Muscle of back (tissue), 13 donors: ENCODE measurements at places on chromosomes 11 and 22. TPM values are rescaled to one million over a fixed set of nuclear protein-coding genes. Genes with fewer than 3 reads are reported as not detected.

DNA sequence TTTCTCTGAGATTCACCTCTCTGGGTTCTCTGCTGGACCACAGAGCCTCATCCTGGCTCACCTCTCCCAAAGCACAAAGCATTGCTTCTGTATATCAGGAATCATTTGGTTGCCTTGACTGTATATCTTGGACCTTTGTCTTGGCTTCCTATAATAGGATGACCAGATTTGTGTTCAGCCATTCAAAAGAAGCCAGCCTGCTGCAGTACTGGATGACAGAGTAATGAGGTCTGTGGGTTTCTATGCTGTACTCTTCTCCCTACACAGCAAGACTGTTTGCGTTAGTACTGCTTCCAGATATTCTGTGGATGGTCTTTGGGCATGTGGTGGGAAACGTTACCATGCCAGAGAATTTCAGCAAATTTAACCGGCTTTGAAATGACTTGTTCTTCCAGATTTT, 39.8 kb downstream of the ARFGAP2 start:
- no peak for DNase-seq

The ADAMTS15 gene
- 20.4 TPM for polyA plus RNA-seq

- DNase-seq, result no peak
Measured at GRCh38 chr11:11397036-11397415, 44.0 kb upstream of the CSNK2A3 start.

The CRYBB2 gene
- not detected for polyA plus RNA-seq

GRCh38 chr11:99068832-99069231, 48.1 kb downstream of the CNTN5 start:
- DNase-seq, result no peak

The POTEH gene
- polyA plus RNA-seq, result not detected

- DNase-seq, result no peak
Measured at GRCh38 chr11:99920956-99921355, 766.1 kb upstream of the ARHGAP42 start.

The OVCH2 gene
- polyA plus RNA-seq, result not detected

DNA sequence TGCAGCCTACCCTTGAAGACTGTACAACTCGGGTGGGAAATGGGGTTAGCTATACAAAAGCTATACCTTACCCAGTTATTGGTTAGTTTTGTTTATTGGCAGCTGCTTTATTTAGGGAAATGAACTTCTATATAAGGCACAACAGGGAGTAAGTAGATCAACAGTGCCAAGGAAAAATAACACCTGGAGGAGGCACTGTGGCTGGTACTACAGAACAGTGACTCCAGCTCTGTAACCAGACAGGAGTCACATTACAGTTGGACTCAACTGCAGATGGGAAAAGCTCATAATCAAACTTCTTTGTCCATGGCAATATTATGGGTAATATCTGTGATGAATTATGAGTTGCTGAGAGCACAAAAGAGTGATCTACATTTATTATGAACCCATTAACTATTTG, 14.0 kb downstream of the P4HA3 start:
- no peak for DNase-seq

The TREH gene
- polyA plus RNA-seq, result 0.75 TPM

The TEX12 gene
- 0.22 TPM for polyA plus RNA-seq

The SCN2B gene
- 5.2 TPM for polyA plus RNA-seq

- no peak for DNase-seq
Measured at GRCh38 chr11:37500425-37500824, 902.4 kb upstream of the RAG2 start.

- no peak for DNase-seq
Measured at GRCh38 chr11:62604460-62605120, 2.9 kb upstream of the MTA2 start.

DNA sequence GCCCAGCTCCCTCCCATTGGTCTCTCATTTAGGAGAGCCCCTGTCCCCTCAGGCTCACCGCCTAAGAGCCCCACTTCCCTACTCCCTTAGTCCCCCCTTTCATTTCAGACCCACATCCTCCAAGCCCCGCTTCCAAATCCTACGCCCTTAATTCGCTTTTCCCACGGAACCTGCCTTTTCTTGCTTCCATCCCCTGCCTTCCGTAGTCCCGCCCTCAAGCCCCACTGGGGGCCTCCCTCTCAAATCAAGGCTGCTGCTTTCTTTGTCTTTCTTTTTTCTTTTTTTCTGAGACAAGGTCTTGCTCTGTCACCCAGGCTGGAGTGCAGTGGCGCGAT, 396 bp downstream of the CCDC157 start:
- no peak for DNase-seq

- no peak for DNase-seq
Measured at GRCh38 chr11:57946628-57947027, 77.1 kb upstream of the OR9Q1 start.

DNA sequence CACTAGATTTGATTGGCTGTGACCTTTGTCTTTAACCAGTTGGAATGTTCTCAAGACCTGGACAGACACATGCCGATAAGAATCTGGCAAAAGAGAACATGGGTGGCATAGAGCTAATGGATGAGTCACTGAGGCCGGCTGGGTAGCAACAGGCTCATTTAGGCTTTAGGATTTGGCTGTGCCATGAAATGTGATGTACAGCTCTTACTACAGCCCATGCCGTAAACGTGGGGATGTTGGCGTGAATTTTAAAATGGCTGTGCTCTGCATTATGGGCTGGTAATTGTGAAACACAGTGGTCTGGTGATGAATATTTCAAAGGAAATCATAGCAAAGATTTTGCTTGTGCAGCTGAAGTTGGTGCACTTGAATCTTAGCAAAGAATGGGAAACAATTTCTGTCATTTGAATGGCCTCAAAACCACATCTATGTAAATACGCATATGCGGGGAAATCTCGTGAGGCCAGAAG, 332.4 kb downstream of the TBC1D22A start:
- no peak for DNase-seq

- DNase-seq, result no peak
Measured at GRCh38 chr11:70072461-70072860, 5.7 kb upstream of the ANO1 start.

The ALG12 gene
- 11.3 TPM for polyA plus RNA-seq

DNA sequence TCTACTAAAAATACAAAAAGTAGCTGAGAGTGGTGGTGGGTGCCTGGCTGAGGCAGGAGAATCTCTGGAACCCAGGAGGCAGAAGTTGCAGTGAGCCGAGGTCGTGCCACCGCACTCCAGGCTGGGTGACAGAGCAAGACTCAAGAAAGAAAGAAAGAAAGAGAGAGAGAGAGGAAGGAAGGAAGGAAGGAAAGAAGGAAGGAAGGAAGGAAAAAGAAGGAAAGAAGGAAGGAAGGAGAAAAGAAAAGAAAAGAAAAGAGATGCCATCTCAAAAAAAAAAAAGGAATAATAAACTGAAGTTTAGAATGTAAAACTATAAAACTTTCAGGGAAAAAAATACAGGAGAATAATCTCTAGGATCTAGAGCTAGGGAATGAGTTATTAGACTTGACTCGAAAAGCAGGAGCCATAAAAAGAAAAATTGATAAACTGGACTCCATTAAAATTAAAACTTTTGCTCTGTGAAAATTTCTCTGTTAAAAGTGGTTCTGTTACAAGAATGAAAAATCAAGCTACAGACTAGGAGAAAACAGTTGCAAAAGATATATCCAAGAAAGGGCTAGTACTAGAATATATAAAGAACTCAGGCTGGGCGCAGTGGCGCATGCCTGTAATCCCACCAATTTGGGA, 13.4 kb upstream of the SEPTIN5 start:
- DNase-seq, result no peak

GRCh38 chr11:124863826-124864165, 1.4 kb upstream of the ROBO3 start:
- DNase-seq, result no peak

The CD3E gene
- polyA plus RNA-seq, result 0.59 TPM

DNA sequence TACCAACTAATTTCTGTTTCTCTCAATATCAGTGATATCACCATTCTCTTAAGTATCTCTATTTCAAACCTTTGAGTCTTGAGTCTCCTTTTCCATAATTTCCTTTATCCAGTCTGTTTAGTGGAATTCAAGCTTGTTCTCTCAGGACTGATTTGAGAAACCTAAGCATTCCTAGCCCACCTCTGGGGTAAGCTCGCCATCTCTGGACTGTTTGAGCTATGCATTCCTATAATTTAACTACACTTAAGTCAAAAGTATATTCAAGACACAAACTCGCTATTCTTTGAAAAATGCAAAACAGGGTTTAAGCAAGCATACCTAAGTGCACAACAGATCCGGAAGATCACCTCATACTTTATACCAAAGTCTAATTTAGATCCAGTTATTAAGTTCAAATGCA, 2.1 kb upstream of the DLAT start:
- DNase-seq, result no peak

GRCh38 chr22:46120420-46120737, 29.9 kb upstream of the PPARA start:
- DNase-seq, result no peak

DNA sequence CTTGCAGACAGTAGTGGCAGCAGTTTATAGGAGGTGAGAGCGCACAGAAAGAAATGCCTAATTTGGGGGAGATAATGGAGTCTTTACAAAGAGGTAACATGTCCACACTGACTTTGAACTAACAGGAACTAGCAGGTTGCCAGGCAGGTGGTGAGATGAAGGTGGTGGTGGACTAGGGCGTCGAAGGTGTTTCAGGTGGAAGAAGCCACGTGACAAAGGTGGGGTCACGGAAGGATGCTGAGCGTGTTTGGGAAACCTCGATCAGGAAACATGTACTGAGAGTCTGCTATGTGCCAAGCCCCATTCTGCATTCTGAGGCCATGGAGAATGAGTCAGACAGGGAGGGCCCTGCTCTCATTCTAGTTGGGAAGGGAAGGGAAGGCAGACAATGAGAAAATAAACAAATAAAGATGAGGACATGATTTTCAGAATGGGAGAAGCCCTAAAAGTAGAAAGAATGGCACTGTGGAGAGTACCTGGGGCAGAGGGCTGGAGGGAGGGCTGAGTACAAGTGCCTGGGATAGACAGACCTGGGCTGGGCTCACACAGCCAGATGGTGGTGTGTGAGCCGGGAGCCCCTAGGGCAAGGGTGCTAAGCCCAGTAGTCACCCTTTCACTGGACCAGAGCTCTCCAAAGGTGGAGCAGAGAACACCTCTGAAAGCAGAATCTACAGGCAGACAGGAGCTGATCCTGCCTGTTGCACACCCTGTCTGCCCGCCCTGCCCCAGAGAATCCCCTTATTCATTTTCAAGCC, 16.2 kb upstream of the NNMT start:
- no peak for DNase-seq

The ZP1 gene
- 0.23 TPM for polyA plus RNA-seq

GRCh38 chr11:130839981-130840666, 76.2 kb downstream of the SNX19 start:
- DNase-seq, result peak; percentile 65

DNA sequence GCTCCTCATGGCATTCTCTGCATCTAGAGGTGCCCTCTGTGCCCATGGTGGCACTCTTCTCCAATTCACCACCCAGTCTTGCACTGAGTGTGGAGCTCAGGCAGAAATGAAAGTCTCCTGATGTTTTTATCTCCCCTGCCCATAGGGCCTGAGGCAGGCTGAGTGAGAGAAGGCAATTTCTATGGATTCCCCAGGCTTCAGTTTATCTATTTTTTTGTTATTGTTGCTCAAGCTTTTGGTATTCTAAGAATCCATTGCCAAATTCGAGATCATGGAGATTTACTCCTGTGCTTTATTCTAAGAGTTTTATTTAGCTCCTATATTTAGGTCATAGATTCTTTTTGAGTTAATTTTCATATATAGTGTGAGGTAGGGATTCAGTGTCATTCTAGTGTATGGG, 40.7 kb downstream of the TSPAN18 start:
- no peak for DNase-seq

The OR51A4 gene
- polyA plus RNA-seq, result not detected

DNA sequence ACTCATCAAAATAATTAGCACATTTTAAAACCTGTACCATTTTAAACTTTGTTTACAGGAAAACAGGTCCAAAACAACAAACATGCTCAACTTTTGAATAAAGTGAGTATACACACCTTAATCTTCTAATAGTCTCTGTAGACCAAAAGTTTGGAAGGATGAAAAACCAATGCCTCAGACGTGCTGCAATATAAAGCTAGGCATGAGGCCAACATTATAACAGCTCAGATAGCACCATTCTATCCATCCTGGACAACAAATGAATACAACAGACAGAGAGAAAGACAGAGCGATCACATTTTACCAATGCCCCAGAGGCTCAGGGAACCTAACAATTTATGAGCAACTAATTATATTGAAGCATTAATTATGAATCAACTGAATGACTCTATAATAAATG, 77.0 kb downstream of the PAK1 start:
- DNase-seq, result no peak

The C11orf16 gene
- polyA plus RNA-seq, result not detected

DNA sequence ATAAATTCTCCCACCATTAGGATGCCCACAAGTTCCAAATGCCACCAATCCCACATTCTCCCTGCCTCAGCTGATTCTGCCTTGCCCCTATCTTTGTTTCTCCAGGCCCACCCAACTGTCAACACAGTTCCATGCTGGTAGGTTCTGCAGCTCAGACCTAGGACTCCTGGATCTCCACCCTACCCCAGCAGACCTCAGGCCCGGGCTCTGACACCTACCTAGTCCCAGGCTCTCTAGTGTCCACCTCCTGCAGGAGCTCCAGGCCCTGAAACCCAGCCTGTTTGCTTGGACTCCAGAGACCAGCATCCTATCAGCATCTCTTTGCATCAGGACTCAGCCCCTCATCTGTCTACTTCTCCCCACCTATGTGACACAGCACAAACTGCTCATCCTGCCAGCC, 86.5 kb downstream of the PDE2A start:
- DNase-seq, result no peak

DNA sequence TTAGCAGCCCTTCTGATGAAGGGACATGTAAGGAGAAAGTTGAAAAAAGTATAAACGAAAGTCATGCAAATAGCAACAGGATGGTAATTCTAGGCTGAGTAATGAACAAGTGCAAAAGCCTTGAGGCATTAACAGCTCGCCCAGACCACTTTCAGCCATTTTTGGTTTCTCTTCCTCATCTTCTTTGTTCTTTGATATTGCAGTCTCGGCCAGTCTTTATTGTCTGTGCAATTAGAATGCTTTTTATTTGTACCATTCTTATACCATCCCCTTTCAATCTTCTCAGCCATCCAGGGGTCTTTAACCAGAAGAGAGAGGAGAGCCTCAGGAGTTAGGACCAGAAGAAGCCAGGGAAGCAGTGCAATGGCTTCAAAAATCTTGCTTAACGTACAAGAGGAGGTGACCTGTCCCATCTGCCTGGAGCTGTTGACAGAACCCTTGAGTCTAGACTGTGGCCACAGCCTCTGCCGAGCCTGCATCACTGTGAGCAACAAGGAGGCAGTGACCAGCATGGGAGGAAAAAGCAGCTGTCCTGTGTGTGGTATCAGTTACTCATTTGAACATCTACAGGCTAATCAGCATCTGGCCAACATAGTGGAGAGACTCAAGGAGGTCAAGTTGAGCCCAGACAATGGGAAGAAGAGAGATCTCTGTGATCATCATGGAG, 7.3 kb downstream of the TRIM34 start:
- no peak for DNase-seq

The B3GAT1 gene
- 0.31 TPM for polyA plus RNA-seq

The ADORA2A gene
- polyA plus RNA-seq, result 13.1 TPM

- DNase-seq, result no peak
Measured at GRCh38 chr22:28856095-28856455, 27.3 kb upstream of the ZNRF3 start.
